NCI-H524 treated with DMSO at 0.1 percent for 48 hours (cell line): ENCODE measurements at places on chromosomes 12 and 14.

DNA sequence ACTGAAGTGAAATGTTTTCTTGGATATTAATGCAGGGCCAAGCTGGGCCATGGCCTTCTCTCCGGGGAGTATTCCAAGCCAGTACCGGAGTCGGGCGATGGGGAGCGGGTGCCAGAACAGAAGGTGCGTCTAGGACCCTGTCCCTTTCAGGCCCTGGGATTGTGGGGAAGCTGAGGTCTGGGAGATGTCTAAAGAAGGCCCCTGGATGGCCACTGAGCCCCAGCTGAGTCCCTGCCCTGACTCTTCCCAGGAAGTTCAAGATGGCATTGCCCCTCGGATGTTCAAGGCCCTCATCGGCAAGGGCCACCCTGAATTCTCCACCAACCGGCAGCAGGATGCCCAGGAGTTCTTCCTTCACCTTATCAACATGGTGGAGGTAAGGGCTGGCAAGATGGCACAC lies 7.2 kb upstream of the TPI1 start:
- DNase-seq, result no peak

GRCh38 chr12:130117233-130117632 lies 45.0 kb upstream of the FZD10 start:
- no peak for DNase-seq

DNA sequence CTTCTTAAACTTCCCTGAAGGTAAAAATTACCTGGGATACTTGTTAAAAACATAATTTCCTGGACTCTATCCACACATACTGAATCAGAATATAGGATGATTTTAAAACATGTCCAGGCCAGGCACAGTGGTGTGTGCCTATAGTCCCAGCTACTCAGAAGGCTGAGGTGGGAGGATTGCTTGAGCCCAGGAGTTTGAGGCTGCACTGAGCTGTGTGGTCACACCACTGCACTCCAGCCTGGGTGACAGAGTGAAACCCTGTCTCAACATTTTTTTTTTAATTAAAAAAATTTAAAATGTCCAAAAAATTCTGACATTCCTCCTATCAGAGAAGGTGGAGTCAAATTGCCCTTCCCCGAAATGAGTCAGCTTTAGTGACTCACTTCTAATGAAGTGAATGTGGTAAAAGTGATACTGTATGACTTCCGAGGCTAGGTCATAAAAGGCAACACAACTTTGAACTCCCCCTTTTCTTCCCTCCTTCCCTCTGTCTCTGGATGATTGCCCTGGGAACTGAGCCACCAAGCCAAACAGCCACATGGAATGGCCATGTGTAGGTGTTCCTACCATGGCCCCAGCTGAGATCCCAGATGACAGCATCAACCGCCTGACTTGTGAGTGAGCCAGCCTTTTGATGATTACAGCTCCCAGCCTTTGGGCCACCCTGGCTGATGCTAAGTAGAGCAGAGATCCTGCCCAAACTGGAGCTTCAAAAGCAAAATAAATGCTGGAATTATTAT lies 36.3 kb downstream of the LIMA1 start:
- DNase-seq, result no peak

GRCh38 chr14:68660495-68660894 lies 132.4 kb downstream of the ZFP36L1 start:
- no peak for DNase-seq

DNA sequence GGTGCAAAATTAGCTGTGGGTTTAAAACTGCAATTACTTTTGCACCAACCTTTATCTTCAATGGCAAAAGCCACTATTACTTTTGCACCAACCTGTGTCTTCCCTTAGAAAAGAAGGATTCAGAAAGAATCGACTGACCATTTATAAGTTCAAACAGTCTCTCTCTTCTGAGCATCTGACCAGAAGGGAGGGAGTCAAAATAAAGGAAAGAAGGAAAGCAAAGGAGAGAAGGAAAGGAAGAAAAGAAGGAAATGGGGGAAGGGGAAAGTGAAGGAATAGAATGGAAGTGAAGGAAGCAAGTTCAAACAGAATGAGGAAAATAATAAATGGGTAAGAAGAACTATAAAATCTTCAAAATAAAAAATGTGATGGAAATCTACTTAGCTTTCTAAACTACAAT lies 57.8 kb downstream of the KDM5A start:
- DNase-seq, result no peak

DNA sequence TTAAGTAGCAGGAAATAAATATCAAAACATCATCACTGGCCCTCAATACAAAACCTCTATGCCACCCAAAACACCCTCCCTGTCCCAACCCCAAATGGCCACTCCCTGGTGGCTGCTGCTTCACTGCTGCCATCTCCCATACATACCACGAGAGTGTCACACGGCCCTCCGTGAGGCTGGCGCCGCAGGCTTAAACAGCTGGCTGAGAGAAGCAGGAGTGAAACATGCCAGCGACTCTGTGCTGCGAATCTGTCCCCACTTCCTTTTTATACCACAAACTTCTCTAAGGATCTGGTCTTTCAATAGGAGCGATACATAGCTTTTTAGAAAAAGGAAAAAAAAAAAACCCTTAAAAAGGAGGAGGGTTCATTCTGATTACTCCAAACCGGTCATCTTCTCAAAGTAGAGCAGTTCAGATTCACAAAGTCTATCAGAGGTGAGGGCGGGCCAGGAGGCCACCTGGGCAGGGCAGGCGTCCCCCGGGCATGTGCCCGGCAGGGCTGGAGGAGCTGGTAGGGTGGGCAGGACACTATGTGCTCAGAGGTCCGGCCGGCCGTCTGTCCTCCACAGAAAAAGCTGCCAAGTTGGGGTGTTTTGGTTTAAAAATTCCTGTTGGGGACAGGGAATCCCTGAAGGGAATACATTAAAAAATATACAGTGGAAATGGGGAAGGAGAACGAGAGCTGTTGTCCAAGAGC lies 26.5 kb downstream of the MAX start:
- no peak for DNase-seq

GRCh38 chr12:65808580-65808979 lies 15.7 kb upstream of the HMGA2 start:
- DNase-seq, result no peak

GRCh38 chr12:50508414-50508813 lies 3.6 kb downstream of the DIP2B start:
- no peak for DNase-seq

- no peak for DNase-seq
Measured at GRCh38 chr12:45310627-45310968, 94.7 kb downstream of the ANO6 start.

DNA sequence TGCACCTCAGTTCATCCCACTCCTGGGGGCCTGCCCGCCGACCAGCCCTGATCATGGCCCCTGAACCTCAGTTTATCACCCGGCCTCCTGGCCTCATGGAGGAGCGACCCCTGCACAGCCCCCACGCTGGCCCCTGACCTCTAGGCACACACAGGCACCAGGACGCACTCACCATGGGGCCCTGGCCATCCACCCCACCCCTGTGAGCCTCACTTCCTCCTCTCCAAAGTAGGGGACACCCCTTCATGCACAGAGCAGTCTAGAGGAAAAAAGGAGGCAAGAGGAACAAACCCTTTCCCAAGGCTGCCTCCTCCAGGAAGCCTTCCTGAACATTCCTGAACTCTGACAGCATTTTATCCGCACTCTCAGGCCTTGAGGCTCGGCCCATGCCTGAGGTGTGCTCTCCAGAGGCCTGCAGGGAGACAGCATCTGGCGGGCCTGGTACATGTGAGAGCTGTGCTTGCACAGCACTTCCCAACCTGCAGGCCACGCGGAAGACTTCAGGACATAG lies 39.4 kb downstream of the CCNK start:
- no peak for DNase-seq

DNA sequence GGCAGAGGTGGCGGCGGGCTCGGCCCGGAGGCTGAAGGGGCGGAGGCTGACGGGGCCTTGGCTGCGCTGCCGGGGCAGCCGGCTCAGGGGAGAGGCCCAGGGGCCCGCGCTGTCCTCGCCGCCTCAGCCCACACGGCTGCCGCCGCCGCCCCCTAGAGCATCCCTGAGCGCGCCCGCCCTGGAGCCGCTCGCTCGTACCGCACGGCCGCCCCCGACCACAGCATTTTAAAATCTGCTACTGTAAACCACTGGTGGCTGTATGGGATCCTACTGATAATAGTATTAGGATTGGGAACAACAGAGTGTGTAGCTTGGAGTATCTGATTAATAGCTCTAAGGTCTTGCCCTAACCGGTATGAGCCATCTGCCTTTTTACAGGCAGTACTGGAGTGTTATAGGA lies 22.2 kb upstream of the EDDM3A start:
- DNase-seq, result no peak

GRCh38 chr12:122333142-122334087 lies 67.1 kb upstream of the VPS33A start:
- DNase-seq, result no peak

GRCh38 chr12:14853961-14854360 lies 10.6 kb upstream of the ART4 start:
- DNase-seq, result no peak

- no peak for DNase-seq
Measured at GRCh38 chr14:96826818-96827217, 29.6 kb downstream of the VRK1 start.

GRCh38 chr12:38831715-38832114 lies 73.7 kb downstream of the CPNE8 start:
- no peak for DNase-seq

DNA sequence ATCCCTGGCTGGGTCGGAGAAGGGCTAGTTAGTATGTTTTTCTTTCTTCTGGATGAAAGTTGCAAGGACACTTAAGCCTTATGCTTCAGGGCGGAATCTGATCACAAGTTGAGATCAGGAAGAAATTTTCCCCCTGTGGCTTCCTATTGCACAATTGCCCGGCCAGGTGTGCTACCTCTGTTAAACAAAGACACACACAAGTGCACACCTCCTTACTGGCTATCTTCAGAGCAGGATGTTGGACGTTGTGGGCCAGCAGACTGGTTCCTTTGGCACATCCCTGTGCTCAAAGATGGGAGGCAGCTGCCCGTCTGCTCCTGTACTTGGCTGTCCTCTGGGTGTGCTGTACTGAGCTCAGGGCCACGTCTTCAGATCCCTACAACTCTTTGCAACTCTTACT lies 19.1 kb downstream of the ETV6 start:
- DNase-seq, result no peak

- DNase-seq, result no peak
Measured at GRCh38 chr14:50790589-50790988, 40.4 kb downstream of the NIN start.

- no peak for DNase-seq
Measured at GRCh38 chr12:80157645-80158044, 58.3 kb downstream of the OTOGL start.

GRCh38 chr14:22118899-22119477 lies 445.4 kb upstream of the OR4E1 start:
- no peak for DNase-seq

GRCh38 chr14:92513966-92514843 lies 624 bp downstream of the RIN3 start:
- no peak for DNase-seq

DNA sequence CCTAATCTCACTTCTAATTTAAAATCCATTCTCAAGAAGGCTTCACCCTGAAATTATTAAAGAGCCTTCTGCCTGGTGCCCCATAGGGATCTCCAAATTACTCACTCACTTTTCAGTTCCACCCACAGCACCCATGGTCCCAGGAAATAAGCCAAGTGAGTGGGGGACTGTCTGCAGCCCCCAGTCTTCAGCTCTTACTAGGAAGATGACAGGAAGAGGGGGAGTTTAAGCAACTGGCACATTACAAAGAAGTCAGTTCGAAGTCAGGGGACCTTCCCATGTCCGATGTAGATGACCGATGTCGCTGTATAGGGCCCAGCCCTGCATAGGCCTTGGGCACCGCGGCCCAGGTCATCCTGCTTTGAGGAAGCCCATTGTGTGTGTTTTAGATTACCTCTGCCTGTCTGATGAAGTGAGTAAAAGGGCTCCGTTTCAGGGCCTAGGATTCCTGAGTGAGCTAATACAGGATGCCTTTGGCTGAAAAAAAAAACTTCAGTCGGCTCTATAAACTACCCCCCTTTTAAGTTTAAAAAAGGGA lies 1.9 kb downstream of the ACTN1 start:
- no peak for DNase-seq

DNA sequence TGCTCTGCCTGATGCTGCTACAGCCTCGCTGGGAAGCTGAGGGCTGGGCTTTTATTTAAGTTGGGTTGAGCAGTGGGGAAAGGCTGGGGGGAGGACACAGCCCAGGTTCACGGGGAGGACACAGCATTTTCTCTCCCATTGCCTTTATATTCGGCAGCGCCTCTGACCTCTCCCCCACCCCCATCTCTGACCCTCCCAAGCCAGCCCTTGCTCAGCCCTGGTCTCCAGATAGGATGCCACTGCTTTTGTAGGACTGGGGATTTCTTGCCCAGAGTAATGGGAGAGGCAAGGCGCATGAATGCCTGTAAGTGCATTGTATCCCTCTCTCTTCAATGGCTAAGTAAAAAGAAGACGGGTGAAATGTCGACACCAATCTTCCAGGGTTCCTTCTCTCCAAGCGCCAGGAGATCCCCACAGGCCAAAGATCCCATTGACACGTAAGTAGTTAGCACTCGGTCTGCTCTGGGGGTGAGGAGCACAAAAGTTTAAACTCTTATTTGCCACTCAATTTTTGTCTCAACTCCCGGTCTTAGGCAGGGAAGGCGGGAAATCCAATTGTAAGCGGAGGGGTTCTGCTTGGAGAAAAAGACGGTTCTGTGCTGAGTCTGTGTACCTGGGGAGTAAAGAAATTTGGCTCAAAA lies 4.6 kb downstream of the HOXC4 start:
- no peak for DNase-seq

- no peak for DNase-seq
Measured at GRCh38 chr14:103629503-103630121, 601 bp downstream of the KLC1 start.

DNA sequence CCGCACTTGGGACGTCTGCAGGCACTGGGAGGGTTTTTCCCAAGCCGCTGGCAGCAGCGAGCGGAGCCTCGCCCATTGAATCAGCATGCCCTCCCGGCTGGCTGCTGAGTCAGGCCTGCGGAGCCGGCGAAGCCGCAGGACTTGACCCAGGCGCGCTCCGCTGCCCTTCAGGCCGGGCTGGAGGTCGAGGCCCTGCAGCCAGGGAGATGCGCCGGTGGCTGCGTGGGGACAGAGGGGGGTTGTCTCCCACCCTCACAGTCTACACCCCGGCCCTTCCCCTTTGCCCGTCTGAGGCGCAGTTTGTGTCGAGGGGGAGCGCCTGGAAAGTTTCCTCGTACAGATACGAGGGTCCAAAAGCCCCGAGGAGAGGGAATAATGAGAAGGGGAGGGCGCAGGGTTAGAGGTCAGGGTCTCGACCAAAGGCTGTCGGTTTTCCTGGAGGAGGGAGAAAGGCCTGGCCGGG lies 759 bp upstream of the KLC1 start:
- no peak for DNase-seq

DNA sequence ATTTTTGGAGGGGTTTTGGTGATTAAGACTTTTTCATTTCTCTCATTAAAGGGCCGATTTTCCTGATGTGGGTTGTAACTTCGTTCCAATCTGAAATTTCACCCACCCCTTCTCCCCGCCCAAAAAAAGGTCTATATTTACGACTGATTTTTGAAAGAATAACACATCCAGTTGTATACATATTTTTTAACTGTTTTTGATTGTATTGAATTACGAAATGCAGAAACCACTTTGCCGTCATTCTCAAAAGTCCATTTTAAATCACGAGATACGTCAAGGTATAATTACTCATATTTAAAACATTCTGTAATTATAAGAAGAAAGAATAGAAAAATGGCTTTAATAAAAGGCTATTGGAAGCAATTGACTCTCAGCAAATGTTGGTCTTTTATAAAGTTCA lies 520.7 kb downstream of the MED13L start:
- DNase-seq, result no peak

- DNase-seq, result no peak
Measured at GRCh38 chr14:104567141-104567956, 12.2 kb upstream of the C14orf180 start.

- DNase-seq, result no peak
Measured at GRCh38 chr14:101037021-101037817, 133.7 kb upstream of the RTL1 start.
